ENCODE measurements at places on chromosomes 7 and 10.

GRCh38 chr10:96831200-96831866 lies 765 bp upstream of the LCOR start:
- DNase-seq, result no peak

DNA sequence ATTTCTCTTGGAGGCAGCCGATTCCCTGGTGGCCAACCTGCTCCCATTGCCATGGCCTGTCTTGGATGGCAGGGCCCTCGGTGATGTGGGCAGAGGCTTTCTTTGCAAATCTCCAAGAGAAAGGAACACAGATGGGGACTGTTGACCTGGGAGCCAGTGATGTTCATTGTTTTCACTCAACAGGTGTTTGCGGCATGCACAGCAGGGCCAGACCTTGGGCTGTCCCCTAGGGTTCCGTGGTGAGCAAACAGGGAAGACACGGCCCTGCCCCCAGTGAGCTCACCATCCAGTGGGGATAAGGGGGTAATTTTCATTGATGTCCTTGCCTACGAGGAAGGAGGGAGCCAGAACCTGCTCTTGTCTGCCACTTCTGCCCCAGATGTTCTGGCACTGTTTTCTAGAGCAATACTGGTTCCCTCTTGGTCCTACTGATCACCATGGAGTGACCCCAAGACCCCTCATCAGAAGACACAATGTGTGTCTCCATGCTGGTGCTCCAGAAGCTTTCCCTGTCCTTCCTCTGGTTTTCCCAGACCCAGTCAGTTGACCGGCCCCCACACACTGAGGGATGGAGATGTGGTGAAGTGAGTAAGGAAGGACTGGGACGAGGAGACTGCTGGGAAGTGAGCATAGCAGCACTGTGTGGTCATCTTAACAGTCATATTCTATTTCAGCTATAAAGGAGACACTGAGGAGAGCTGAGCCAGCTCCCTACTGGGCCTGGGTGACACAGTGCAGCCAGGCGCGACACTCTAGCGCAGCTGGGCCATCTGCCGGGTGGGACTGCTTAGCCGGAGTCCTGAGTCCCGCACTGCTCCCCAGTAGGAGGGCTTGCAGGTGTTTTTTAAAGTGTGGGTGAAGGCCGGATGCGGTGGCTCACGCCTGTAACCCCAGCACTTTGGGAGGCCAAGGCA lies 20.4 kb upstream of the FIGNL1 start:
- no peak for DNase-seq

DNA sequence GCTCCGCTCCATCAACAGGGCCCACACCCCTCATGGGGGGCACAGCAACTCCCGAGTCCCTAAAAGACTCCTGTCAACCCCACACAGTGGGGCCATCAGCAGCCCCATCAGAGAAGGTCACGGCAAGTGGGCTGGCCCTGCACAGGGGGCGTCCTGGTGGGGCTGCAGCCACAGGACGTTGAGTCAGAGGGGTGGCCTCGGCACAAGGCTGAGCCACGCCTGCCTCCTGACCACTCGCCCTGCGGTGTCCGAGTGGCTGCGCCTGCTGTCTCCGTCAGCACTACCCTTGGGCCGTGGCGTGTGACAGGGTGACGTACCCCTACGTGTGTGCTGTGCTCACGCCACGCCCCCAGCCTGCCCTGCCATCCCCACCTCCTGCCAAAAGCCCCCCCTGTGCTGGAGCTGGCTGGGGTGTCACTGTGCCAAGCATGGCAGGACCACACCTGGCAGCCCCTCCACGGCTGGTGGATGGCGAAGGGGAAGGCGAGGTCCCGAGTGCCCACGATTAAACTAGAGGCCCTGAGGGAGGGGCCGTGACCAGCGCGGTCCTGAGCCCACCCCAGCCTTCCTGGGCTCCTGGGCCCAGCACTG lies 26.0 kb upstream of the NKX6-2 start:
- no peak for DNase-seq

- no peak for DNase-seq
These were observed 40.3 kb downstream of the PRF1 start for GRCh38 chr10:70562036-70562755.

DNA sequence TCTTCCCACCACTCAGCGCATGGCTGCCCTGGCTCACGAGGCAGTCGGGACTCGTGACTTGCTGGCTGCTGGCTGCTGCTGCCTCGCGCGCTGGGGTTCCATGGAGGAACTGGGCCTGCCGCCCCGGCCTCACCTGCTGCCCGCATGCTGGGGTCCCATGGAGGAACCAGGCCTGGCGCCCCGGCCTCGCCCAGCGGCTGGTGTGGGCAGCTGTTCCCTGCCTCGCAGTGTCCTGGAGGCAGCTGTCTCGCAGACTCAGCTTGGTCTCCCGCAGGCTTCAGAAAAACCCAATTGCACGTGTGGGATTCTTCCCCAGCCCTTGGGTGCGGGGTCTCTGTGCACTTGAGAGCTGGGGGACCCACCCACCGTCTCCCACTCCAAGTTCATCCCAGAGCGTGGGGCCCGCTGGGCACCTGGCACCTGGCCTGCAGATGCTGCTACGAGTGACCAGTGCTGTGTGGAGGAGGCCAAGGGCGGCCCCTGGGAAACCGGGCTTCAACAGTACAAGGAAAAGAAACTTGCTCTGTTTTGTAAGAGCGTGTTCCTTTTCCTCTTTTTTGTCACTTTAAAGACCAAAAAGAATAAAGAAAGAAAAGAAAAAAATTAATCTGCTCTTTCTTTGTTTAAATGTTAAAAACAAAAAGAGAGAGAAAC lies 20.4 kb downstream of the PWWP2B start:
- no peak for DNase-seq

DNA sequence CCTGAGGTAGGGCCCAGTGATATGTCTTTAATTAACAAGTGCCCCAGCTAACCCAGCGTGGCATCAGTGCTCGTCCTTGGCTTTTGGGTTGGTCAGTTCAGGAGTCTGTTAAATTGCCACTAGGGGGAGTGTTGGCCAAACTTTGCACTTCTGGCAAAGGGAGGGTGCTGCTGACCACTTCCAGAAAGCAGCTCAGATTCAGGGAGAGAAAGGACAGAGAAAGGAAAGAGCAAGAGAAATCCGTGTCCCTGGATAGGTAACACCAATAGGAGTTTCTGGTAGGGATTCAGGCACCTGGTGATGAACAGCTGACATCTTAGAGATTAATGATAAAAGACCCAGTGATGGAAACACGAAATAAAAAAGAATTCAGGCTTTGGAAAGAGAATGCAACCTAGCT lies 243.1 kb upstream of the AOAH start:
- DNase-seq, result no peak

GRCh38 chr7:90242369-90243168 lies 2.4 kb upstream of the CFAP69 start:
- DNase-seq, result no peak

DNA sequence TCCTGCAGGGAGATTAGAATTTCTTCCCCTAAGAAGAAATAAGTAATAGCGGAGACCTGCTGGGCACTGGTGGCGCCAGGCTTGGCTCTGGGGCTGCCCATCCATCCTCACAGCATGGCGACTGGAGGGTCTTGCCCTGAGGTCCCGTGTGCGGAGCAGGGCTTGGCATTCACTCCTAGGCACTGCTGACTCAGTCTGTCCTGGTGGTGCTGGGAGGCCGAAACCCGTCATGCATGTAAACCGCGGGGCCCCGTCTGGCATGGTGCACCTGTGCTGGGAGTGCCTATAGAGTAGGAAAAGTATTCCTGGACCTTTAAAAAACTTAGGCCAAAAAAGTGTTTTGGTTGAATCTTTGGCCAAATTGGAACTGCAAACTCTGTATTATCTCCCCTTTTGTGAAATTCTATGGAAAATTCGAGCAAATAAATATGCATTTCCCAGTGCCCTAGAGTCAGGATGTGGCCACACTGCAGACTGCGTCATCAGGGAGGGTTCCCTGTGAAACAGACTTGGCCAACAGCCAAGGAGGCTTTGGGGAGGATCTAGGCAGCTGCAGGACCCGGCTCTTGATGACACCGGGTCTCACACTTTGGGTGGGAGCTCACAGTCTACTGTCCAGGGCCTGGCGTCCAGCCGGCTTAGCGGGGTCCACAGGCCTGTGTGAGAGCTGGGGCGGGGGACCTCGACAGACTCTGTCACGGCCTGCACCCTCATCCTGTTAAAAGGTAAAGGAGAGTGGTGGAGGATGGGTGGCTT lies 122.3 kb downstream of the VIPR2 start:
- DNase-seq, result no peak

- DNase-seq, result no peak
These were observed 44.2 kb downstream of the PRF1 start for GRCh38 chr10:70558295-70558694.

DNA sequence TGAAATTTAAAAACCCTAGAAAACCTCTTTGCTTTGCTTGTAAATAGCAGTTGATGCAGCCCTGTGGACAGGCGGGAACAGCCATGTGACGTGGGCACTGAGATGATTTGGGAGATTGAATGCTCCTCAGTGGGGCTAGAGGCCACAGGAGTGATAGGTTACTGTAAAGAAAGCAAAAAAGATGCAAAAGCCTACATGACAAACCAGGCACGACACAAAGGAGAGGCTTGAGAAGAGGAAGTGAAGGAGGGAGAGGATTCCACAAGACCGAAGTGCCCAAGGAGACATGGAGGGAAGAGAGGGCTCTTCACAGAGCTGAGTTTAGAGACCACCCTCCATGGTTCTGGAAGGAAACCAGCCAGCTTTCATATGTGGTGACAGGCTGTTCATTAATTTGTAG lies 25.7 kb downstream of the IKZF1 start:
- DNase-seq, result no peak

GRCh38 chr10:97570789-97571471 lies 1.6 kb upstream of the ANKRD2 start:
- DNase-seq, result no peak

GRCh38 chr7:108149908-108150307 lies 19.7 kb upstream of the LAMB4 start:
- no peak for DNase-seq

DNA sequence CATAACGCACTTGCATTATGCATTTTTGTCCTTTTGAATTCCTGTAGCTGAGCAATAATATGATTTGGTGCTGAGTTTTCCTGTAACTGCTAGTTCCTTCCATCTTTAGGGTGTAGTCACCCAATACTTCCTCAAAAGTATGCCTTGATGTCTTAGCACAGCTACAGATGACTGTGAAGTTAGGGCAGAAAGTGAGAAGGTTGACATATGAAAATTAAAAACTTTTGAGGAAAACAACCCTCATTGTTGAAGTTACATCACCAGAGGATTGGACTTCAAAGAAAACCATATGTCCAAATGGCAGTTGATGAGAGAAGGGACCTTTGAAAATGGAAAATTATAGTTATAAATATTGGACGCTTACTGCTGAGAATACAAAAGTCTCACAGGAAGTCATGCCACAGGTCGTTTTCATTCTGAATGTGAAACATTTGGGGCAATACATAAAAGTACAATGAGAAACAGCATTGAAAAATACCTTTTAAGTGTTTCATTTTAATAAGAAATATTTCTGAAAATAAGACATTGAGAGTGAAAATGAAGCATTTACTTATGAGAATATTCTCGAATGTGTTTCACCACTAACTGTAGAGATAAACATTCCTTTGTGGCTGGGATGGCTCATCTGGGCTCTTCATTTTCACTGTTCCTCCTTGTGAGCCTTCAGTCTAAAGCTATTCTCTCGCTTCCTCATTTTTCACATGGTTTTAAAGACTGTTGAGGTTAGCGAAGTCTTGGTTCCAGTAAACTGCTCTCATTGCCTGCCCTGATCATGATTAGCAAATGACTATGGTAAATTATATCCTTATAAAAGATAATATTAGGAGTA lies 61.4 kb upstream of the NME8 start:
- DNase-seq, result no peak

DNA sequence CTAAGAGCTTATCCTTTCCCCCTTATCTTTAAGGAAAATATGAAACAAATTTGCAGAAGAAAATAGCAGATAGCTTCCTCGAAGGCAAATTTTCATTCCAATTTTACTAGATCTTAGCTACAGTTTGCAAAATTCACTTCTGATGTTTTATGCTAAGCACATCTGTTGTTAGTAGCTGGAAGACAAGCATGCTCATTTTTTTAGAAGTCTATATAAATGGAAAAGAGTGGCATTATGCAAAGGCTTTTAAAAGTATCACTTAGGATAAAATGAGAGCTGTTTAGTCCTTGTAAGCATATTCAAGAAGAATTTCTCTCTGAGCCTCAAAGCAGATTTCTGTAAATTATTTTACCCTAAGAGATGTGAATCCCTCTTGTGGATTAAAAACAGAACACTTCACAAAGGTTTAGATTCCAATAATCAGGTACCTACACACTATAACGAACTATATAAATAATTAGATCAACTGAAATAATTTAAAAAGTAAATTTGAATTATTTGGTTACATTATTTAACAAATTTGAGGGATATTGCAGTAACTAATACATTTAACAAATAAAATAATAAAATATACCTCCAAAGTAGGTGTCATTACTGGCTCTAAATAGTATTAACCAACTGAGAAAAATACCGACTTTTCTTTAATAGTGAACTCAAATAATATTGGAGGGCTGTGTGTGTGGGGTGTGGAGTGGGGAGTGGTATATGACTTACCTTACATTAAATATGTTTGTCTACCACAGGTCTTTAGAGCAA lies 307.1 kb downstream of the SEMA3D start:
- DNase-seq, result no peak

DNA sequence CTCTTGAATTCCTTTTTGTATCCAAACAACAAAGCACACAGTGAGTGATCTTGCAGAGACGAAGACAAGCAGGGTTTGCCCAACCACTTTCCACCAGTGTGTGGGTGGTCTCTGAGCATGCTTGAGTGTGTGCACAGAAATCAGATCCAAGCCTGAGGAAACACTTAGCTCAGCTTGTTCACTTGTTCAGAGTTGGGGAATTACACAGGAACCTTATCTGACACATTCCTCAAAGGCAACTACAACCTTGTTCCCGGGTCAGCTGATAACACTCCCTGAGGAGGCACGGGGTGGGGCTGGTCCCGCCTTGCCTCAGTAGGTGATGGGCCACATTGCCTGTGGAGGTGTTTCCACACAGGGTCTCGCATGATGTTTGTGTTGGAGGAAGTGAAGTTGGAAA lies 216.9 kb downstream of the DYNC1I1 start:
- no peak for DNase-seq

DNA sequence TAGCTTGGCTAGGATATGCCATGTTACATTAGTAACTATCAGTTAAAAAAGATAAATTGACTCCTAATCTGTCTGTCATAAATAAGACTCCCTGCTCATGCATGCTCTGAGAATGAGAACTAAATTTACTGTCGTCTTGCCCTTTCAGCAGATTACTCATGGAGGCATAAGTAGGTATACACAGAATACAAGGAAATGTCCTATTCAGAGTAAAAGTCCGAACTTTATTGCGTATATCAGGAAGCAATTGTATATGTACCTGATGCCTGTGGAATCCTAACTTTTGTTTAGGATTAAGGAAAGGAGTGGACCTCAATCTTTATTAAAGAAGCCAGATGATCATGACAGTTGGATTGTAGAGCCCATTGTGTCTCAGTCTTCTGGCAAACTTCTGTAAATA lies 118.6 kb downstream of the THSD7A start:
- no peak for DNase-seq

GRCh38 chr7:44448922-44449583 lies 41.4 kb downstream of the NUDCD3 start:
- no peak for DNase-seq

GRCh38 chr10:88874281-88874680 lies 5.8 kb upstream of the STAMBPL1 start:
- DNase-seq, result no peak

Measured in CD4-positive, alpha-beta memory T cell (primary cell).